Heart right ventricle (tissue), 16 donors: ENCODE measurements at places on chromosomes 13 and 19. TPM values are rescaled to one million over a fixed set of nuclear protein-coding genes. Genes with fewer than 3 reads are reported as not detected.
A peak's percentile ranks its signal among the peaks of the same experiment; 100 is the strongest.

- DNase-seq = peak; percentile 59
Measured at GRCh38 chr13:109744512-109745051, 41.8 kb downstream of the IRS2 start.

PRR20D gene
- polyA plus RNA-seq = not detected

GIPR gene
- polyA plus RNA-seq = 2.4 TPM

DNMT1 gene
- polyA plus RNA-seq = 20.9 TPM

GRCh38 chr13:30133996-30134395, 173.4 kb downstream of the KATNAL1 start:
- no peak for DNase-seq
